ENCODE measurements at places on chromosomes 6 and 20.

- no peak for DNase-seq
Observed at GRCh38 chr6:8000188-8000596, 64.0 kb downstream of the BLOC1S5 start.

DNA sequence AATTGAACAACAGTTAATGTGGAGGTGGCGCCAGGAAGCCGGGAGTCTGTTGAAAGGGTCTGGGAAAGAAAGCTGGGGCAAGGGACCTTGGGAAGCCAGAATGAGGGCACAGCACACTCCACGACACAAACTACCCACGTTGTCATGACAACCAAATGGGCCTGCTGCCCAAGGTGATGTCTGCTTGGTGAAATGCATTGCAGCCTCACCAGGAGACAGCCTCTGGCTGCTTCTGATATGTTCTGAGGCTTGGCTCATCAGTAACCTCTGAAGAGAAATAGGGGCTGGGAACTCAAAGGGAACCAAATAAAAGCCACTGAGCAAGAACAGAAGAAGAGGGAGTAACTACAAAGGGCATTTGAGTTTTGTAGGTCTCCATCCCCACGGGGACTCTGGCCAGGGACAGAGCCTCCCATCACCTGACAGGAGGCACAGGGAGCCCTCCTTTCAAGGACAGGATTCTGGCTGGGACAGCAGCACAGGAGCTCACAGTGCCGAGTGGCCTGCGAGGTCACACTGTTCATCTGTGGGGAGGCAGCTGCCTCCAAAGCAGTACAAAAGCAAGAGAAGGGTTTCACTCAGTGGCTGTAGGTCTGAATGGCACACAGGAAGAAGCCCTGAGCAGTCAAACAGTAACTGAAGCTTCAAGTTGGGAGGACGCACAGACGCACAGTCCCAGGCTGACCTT lies 44.6 kb upstream of the KCNK16 start:
- no peak for DNase-seq

DNA sequence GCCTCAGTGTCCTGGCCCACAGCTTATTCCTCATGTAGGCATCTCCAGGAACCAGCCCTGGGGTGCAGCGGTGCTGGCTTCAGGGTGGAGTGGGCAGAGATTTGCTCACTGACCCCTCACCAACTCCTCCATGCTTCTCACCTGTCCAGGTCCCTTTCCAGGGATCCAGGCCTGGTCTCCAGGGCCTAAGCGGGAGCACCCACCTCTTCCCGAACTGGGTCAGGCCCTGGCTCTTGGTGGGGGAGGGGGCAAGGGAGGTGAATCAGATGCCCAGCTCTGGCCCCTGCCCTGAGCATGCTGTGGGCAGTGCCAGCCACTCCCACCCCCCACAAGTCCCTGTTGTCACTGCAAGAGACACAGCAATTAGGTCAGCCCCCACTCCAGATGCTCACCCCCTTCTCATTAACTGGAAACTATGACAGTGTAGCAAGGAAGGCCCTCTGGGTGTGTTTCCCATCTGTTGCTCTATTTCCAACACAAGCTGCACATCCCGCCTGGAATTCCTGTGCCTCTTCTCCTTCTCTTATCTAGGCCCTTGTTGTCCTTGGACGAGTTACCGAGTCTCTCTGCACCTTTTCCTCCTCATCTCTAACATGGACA lies 37.0 kb downstream of the MDFI start:
- no peak for DNase-seq

DNA sequence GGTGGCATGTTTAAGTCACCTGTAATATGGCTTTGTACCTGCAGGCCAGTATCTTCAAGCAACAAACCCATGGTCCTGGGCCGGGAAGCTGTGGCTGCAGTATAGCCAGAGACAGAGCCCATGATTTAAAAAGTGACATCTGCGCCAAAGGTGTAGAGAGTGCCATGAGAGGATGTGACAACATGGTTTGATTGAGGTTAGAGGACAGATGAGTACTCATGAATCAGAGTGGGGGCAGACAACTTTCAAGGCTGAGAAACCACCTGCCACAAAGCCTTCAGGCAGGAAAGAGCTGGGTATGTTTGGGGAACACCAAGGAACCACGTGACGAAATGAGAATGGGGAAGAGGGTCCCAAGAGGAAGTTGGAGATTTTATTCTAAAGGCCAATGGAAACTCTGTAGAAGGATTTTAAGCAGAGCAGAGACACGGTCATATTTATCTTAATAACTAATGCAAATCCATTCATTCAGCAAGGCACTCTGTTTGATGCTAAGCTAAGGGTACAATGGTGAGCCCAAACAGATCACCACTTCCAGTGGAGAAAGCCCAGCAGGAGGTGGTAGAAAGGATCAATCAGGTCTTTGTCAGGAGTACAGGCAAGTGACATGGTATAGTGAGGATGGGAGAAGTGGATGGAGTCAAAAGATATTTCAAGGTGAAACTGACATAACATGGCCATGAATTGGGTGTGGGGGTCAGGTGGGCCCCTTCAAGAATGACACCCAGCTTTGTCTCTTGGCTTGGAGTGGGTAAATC lies 3.4 kb upstream of the MICAL1 start:
- DNase-seq = no peak

DNA sequence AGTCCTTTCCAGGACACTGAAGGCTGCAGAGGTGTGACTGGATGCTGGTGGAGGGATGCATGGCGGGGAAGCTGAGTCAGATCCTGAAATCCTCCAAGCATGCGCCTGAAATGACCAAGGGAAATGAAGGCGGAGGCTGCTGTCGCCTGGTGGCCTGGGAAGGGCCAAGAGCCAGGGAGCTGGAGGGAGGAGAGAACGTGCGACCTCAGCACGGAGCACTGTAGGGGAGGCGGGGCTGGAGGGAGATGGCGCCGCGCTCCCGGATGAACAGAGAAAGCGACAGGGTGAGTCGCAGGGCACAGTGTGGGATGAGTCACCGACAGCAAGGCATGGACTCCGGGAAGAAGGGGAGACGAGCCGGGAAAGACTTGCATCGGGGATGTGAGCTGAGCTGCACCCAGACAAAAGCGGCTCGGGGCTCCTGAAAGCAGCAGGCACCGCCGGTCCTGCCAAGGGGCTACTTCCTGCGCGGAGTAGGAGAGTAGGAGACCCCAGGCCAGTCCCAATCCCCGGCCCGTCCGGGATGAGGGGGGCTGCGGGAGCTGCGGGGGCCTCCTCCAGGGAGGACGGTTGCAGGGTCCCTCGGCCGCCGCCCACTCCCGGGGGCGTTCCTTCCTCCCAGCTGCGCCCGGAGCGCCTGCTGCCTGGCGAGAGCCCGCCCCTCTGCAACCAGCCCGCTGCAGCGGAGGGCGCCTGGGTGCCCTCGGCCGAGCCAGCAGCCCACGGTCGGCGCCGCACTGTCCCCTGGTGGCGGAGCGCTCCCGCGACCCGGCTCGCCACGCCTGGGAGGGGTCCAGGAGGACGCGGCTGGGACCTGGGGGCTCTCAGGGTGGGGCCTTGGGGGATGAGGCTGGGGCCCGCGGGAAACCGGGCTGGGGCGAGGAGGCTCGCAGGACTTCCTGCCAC lies 11.0 kb upstream of the NQO2 start:
- peak; percentile 91 for DNase-seq

- no peak for DNase-seq
Observed at GRCh38 chr6:17204533-17204932, 76.6 kb upstream of the RBM24 start.

DNA sequence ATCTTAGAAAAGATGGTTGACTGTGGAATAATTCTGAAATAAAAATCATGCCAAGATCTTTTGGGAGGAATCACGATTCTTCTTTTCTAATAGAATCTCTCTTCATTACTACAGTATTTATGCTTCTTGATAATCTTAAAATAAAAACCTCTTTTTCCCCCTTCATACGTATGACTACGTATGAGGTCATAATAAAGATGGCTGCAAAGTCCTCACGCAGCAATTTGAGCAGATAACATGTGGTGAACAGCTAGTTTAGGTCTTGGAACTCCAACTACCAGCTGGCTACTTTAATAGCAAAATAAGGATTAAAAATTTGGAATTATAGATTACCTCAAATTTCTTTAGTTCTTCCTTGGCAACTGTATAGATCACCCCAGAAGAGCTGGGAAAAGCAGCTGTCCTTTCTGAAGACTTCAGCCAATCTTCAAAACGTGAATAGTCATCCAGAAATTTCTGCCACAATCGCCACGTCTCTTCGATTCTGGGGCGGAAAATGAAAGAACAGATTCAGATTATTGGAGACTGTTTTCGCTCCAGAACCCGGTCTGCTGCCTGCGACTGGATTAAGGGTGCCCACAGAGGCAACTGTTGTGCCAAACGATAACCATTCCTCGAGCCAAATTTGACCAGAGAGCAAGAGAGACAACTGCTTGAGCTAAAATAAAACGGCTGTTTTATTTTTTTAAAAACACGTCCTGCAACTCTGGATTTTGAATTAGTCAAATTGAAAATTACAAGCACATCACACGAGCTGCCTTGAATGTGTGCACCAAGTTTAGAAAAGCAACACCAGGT lies 347.3 kb downstream of the ESR1 start:
- DNase-seq = no peak

- no peak for DNase-seq
Observed at GRCh38 chr6:116514111-116514510, 2.7 kb downstream of the CALHM5 start.

GRCh38 chr6:161228921-161229591 lies 44.8 kb downstream of the AGPAT4 start:
- DNase-seq = peak; percentile 23

DNA sequence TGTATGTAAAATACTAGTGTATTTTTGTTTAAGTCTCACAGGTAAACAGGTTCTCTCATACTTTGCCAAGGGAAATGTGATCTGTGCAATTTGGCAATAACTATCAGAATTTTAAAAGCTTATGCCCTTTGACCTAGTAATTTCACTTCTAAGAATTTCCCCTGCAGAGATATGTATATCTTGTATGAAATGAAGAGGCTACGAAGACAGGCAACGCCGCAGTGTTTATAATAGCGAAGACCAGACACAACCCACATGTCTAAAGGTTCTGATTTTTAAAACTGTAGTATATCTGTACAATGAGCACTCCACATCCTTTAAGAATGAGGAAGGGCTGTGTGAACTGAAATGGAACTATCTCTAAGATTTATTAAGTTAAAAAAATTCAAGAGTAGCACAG lies 7.5 kb downstream of the TRAF3IP2 start:
- DNase-seq = no peak

DNA sequence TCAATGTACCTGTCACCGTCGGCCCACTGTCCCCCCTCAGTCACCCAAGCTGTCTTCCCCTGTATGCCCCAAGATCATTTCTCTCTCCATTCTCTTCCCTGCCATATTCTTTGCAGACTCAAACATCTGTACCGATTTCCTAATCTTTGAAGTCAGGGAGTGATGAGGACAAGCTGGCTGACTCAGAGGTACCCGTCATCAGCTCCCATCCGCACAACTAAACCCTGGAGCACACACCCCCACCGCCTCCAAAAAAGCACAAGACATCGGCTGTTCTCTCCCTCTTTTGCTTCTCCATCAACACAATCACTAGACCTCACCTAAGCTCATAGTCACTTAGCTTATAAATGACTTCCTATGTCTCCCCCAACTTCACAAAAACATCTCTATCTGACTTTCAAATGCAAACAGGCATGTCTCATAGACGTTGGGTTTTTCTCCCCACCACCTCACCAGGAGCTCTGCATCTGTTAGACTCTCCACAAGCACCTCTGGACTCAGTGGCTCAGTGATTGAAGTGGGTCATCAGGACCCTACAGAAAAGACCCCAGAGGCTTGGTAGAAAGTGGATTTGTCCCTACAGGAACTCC lies 11.5 kb upstream of the NFATC2 start:
- no peak for DNase-seq

DNA sequence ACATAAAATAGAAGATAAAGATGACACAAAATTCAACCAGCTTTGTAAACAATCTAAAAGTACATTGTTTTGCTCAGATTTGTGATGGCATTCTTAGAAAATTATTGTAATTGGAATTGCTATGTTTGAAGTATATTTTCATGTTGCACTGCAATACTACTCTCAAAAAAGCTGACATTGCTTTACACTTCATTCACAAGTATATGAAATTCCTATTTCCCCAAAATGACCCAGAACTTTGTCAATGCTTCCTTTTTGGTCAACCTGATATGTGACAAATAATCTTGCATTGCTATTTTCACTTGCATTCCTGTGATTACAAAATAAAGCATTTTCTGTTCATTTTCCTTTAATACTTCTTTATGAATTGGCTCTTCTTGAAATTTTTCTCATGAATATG lies 104.1 kb upstream of the BMP5 start:
- no peak for DNase-seq

DNA sequence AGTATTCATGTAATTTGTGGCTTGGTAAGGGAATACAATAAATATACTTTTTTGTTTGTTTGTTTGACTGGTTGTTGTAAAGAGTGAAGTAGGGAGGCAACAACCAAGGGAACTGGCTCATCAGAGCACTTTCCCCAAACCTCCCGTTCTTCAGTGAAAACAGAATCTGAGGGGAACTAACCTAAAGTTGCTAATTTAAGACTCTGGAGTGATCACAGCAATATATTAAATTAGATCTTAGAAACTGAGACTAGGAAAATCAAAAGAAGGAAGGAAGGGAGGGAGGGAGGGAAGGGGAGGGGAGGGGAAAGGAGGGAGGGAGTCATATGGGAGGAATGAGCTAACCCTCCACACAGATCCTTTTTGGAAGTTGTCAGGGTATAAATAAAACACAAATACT lies 144.9 kb downstream of the SYNDIG1 start:
- no peak for DNase-seq

GRCh38 chr6:95780037-95780436 lies 202.7 kb downstream of the MANEA start:
- DNase-seq = no peak

DNA sequence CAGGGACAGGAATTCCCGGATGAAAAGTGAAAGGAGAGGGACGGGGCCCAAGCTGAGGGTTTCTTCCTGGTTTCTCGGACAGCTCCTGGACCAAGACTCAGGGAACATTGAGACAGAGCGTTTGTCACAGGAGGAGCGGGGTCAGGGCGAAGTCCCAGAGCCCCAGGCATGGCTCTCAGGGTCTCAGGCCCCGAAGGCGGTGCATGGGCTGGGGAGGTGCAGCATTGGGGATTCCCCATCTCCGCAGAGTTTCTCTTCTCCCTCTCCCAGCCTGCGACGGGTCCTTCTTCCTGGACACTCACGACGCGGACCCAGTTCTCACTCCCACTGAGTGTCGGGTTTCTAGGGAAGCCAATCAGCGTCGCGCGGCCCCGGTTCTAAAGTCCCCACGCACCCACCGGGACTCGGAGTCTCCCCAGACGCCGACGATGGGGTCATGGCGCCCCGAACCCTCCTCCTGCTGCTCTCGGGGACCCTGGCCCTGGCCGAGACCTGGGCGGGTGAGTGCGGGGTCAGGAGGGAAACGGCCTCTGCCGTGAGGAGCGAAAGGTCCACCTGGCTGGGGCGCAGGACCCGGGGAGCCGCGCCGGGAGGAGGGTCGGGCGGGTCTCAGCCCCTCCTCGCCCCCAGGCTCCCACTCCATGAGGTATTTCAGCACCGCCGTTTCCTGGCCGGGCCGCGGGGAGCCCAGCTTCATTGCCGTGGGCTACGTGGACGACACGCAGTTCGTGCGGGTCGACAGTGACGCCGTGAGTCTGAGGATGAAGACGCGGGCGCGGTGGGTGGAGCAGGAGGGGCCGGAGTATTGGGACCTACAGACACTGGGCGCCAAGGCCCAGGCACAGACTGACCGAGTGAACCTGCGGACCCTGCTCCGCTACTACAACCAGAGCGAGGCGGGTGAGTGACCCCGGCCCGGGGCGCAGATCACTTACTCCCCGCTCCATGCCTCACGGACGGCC lies 54.6 kb upstream of the POLR1H start:
- peak; percentile 22 for DNase-seq
